ENCODE measurements at places on chromosomes 2 and 18.
A peak's percentile ranks its signal among the peaks of the same experiment; 100 is the strongest.

GRCh38 chr18:13688191-13689136 is 37.9 kb downstream of the FAM210A start:
- DNase-seq, result no peak

DNA sequence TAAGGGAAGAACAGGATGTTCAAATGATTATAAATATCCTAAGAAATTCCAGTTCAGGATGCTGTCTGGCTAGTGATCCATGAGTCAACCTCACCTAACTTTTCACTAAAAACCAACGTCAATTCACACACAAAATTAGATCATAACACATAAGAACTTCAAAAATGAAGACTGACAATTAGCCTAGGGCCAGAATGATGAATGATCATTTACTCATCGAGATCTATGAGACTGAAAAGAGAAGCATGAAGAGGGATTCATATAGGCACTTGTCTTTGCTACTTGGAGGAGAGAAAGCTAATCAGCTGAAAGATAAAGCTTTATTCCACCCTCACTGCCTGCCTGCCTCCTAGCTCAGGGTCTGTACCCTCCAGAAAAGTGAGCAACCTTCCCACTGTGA is 29.8 kb downstream of the ADD2 start:
- DNase-seq, result no peak

DNA sequence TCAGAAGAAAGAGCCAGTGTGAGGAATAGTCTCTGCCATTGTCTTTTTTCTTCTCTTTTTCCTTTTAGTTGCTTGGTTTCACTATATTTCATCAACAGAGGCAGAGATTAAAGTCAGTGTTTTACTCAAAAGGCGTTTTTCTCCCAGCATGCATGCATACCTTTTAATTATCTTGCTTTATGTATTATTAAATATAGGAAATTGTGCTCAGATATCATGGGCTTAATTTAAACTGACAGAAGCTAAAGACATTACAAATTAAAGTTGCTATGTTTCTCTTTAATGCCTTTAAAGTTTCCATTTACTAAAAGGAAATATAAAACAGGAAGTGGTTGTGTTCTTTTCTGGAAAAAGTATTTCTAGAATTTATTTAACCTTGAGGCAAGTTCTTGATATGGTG is 223.3 kb upstream of the ATP5MC3 start:
- DNase-seq, result no peak

DNA sequence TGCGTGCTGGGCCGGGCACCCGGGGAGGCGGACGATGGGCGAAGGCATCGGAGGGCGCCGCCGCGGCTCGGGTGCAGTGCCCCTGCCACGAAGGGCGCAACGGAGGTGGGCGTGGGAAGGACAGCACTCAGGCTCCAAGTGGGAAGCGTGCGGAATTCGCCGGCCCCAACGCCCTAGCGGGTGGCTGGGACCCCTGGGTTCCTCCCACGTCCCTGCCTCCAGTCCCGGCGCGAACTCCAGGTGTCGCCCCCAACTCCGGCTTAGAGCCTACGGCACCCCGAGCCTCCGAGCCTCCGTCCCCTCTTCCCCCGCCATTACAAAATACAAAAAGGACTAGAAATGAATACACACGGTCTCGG is 1.3 kb downstream of the CYP27C1 start:
- DNase-seq, result no peak

- DNase-seq, result no peak
Observed at GRCh38 chr2:151097895-151098294, 163.8 kb downstream of the RBM43 start.

DNA sequence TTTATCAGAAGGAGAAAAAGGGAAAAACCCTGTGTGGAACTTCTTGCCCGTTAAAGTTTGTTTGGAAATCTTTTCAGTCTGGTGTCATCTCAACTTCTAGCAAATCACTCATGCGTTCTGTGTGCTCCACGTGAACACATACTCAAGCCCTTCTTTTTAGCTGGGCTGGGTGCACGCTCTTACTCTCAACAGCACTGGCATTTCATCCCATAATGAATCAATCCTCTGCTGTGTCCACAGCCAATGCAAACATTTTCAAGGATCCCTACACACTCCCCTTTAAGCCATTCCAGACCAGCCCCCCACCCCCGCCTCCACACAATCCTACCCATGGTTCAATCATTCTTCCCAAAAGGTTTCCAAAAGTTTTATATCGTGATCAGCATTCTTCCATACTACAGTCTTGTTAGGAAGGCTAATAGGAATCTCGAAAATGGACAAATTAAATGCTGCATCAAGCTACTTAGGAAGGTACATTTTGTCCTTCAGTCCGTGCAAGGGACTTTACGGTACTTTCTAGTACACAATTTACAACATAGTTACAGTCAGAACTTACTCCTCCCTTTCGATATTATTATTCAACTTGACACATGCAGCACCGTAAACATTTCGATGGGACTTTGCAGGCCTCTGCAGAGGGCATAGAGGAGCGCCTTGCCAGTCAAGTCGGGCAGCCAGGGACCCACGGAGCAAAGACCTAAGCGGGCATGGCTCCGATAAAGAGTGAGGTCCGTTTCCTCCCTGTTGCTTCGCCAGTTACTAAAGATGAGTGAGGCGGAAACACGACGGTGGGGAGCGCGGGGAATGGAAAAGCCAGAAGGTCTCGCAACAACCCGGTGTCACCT is 1.4 kb downstream of the PTGR3 start:
- DNase-seq, result no peak

- no peak for DNase-seq
Observed at GRCh38 chr2:222851956-222852617, 8.7 kb upstream of the ACSL3 start.

- DNase-seq, result no peak
Observed at GRCh38 chr18:40186677-40187076, 1768.4 kb upstream of the PIK3C3 start.

GRCh38 chr18:41617647-41618046 is 337.4 kb upstream of the PIK3C3 start:
- no peak for DNase-seq

DNA sequence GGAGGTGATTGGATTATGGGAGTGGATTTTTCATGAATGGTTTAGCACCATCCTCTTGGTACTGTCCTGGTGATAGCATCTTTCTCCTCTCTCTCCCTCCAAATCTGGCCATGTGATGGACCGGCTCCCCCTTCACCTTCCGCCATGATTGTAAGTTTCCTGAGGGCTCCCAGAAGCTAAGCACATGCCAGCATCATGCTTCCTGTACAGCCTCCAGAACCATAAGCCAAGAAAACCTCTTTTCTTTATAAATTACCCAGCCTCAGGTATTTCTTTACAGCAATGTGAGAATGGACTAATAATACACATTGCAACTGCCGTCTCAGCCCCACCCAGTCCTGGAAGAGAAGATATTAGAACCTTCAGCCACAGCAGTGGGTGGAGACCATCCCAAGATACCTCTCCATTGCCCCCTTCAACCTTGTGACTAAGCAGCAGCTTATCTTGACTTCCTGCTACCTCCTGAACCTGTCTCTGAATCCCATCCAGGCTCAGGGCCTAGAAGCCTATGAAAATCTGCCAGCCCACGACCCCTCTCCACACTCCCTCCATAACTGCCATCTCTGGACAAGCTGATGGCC is 81.8 kb upstream of the AGAP1 start:
- no peak for DNase-seq

- no peak for DNase-seq
Observed at GRCh38 chr2:105431367-105432043, 32.7 kb upstream of the FHL2 start.

GRCh38 chr18:7291046-7291445 is 60.2 kb downstream of the LRRC30 start:
- DNase-seq, result no peak

DNA sequence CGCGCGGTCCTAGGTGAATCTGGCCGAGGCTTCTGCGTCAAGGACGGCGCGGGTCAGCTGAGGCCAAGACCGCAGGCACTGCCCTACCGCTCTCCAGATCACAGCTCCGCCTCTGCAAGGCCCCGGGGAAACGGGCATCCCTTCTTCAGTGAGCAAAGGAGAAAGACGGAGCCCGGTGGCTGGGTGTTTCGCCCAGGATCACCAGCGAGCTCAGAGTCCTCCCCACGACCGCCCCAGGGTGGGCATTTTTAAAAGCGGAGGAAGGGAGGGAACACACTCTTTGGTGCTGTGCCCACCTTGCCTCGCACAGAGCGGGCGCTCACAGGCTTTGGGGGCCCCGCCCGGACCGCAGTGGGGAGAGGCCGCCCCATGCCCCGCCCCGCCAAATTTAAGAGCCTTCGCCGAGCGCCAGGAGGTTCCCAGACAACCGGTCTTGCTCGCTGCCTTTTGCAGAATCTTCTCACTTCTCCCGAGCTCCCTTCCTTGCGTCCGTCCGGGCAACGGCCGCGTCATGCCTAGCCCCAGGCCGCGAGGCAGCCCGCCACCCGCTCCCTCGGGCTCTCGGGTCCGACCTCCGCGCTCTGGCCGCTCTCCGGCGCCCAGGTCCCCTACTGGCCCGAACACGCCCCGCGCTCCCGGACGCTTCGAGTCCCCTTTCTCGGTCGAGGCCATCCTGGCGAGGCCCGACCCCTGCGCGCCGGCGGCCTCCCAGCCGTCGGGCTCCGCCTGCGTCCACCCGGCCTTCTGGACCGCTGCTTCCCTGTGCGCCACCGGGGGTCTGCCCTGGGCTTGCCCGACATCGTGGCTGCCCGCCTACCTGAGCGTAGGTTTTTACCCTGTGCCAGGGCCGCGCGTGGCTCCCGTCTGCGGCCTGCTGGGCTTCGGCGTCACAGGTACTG is at the start of gene NOTO:
Gene NOTO (plus strand): TSS at position 419 of the 899 bp plus-strand sequence. CDS start 93 bp downstream, at position 512.
- no peak for DNase-seq

- peak; percentile 85 for DNase-seq
Observed at GRCh38 chr2:121088251-121089165, 196.5 kb downstream of the TFCP2L1 start.

GRCh38 chr2:39380525-39381150 is 56.4 kb downstream of the MAP4K3 start:
- no peak for DNase-seq

GRCh38 chr2:207397917-207398655 is 131.7 kb upstream of the CREB1 start:
- no peak for DNase-seq

DNA sequence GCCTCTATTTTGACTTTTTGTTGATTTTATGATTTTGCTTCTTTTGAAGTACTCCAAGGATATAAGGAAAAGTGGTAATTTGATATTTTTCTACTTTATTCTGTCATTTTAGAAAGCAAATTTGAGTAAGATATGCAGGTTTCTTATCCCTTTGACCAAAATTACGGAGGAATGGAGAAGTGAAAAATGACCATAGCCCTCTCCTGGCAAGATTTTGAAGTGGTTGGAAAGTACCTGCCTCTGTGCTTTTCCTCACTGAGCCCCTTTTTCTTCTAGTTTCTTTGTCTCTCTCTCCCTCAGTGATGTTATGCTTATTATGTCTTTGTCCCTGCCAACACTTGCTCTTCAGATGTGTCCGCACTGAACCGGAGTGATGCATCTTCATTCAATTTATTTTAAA is 898.1 kb downstream of the EPHA4 start:
- DNase-seq, result no peak

All from NCI-H1694 (cell line).